MCF 10A (cell line): ENCODE measurements at places on chromosomes 6 and 20.

DNA sequence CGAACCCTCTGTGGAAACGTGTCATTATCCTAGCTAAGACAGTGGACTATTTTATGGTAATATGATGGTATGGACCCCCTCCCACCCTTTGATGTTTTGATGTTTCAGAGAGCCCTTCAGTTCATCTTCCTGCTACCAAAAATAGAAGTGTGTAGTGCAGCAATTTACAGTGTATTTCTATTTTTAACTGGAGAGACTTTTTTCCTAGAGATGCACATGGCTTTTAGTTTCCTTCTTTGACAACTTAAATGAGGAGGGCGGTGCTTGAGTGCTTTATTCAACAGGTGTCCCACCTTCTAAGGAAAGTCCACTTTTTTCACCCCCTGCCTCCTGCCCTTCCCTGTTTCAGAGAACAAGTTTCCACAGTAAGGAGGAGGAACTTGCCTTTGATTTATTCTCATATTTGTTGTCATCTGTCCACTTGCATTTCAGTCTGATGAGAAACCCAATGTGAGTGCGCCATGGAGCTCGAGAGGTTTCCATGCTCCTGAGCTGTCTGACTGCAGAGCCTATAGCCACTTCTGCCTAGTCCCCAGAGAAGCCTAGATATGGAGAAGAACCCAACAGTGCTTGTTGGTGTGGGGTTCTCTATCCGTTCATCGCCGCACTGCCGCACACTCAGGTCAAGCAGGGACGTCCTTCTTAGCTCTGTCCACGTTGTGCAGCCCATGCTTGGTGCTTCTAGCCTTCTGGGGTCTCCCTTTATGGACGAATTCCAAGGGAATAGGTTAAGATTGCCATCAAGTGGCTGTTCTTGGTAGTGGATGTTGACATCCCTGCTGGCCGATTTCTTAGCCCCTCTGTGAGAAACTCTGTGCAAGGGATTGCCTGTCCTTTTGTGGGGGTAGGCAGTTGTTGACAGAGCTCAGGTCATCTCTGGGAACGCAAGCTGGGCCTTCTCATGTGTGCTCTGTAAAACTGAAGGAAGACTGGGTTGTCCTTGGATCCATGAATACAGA, 144.2 kb downstream of the JARID2 start:
- peak; percentile 24 for DNase-seq

DNA sequence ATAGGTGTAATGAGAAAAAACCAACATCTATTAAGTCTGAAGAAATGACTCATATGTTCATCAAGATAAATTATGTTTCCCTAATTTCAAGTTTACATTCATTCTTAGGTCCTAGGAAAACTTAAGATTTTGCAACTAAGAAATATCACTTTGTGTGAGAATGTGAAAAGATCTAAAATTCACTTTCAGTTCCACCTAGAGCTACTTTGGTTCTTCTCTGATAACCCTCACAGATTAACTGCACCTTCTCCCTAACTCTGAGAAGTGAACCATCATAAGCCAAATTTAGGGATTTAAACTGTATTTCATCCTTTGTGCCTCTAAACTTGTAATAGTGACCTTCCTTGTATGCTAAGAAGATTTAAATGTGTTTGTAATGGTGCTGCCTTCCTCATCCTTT, 213.0 kb downstream of the FRK start:
- DNase-seq = no peak

- DNase-seq = peak; percentile 79
Measured at GRCh38 chr6:73969971-73970970, 274.3 kb downstream of the CD109 start.

DNA sequence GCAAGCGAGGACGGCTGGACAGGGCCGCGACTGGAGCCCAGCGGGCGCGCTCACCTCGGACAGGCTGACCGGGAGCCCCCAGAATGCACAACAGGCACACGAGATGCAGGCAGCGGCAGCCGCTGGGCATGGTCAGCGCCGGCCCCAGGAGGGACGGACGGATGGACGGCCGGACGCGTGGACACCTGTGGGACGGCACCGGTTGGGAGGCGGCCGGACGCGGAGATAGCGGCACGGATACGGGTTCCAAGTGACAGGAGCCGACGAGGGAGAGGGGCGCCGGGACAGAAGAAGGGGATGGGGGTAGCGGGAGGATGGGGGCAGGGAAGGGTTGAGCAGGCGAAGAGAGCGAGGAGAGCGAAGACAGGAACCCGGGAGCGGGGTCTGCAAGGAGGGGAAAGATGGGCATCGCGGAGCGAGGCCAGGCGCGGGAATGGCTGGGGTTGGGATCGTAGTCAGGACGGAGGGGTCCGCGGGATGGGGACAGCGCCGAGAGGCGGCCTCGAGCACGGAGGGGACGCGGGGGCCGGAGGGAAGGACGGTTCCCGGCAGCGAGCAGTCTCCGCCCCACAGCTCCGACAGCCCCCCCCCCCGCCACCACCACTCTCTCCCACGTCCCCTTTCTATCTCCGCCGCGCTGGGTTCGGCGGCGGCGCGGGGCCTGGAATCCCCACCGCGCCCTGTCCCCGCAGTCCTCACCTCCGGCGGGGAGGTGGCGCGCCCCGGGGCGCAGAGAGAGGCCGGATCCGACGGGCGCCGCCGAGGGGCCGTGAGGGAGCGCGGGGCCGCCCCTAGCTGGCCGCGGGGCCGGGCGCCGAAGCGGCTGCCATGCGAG, 435 bp downstream of the DLK2 start:
- DNase-seq = peak; percentile 78

GRCh38 chr20:49526056-49526455, 41.9 kb downstream of the PTGIS start:
- no peak for DNase-seq

DNA sequence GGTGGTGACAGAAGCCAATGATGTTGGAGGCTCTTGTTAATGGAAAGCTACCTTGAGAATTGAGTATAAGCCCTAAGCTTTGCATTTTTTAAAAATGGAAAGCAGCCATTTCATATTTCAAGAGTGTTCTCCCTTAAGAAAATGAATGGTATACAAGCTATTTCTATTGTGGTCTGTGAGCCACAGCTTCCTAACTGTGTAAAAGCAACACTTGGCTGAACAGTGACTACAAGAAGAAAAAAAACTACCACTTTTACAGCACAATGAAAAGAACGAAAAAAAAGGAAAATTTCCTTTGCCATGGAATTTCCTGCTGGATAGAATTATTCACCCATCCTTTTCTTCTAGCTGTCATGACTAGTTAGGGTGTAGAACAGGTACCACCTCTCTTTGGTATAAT, 397.1 kb upstream of the BTBD3 start:
- no peak for DNase-seq

DNA sequence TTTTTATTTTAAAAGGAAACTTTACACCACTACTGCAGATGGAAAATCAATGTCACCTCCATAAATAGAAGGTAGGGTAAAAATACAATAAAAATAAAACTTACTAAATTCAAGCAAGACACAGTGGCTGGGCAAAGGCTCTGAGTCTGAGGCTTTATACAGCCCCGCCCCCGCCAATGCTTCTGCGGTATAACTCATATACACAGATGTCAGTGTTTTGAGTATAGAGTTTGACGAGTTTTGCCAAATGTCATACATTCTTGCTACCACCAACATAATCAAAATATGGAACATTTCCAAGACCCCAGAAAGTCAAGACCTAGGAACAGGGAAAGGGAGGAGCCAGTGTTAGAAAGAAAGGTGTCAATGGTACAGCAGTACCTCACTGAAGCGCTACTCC, 12.8 kb downstream of the NFATC2 start:
- no peak for DNase-seq

DNA sequence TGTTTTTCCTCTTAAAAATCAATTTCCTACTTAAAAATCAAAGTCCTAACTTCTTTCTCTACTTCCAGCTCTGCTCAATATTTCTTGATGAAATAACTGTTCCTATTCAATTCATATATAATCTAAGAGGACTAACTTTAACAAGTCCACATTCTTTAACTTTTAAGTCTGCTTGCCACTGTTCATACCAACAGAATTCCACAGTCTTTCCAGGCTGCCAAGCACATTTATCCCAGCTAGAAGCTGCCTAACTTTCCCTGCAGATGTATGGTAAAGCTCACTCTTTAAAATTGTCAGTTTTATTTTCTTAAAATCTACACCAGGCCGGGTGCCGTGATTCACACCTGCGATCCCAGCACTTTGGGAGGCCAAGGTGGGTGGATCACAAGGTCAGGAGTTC, 11.5 kb downstream of the CALHM6 start:
- no peak for DNase-seq

- DNase-seq = no peak
Measured at GRCh38 chr6:117309069-117309468, 43.7 kb downstream of the VGLL2 start.

DNA sequence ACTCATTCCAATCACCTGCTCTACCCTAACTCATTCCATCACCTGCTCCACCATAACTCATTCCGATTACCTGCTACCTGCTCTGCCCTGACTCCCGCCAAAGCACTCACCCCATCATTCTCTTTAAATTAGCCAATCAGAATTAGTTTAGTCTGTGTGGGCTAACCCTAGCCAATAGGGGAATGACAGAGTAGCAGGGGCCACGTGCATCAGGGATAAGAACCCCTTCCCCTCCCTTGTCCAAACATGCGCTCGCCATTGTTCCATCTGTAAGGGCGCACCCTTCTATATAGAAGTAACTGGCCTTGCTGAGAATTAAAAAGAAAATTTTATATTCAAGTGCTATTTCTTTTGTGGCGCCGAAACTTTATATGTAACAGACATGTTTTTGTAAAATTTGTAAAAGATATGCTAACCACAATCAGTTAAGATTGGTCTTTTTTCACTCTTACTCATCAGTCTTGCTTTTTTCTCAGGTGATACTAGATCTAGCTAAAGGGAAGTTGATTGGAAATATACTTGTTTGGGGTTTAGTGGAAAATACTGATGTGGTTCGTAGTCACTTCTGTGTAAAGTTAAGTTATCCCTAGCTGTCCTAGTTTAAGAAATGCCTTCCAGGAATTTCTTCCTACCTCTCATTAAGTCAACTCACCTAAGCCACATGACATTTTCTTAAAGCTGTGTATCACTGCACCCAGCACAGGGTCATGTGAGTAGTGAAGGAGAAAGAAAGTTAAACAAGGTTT, 16.5 kb downstream of the RTN4IP1 start:
- no peak for DNase-seq

GRCh38 chr6:109978174-109979032, at the start of gene GPR6:
GPR6 (plus strand) TSS chr6:109978311; CDS start chr6:109979113, 802 bp downstream.
- peak; percentile 60 for DNase-seq

DNA sequence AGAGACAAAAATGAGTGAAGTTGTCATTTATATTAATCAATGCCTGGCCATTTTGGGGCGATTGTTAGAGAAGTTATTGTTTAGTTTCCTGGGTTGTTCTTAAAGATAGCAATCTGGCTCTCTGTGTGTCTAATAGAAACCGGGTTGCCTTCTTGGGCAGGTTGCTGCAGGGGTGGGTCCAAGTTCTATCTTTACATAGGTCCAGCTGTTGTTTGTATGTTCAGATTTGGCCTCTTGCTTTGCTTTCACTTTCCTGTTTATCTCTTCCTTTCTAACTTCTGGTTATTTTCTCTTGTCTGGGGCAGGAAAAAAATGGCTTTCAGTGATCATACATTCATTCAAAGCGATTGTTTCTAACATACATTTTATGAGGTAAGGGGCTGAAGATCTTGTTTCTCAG, 128.4 kb upstream of the NOX3 start:
- DNase-seq = no peak

DNA sequence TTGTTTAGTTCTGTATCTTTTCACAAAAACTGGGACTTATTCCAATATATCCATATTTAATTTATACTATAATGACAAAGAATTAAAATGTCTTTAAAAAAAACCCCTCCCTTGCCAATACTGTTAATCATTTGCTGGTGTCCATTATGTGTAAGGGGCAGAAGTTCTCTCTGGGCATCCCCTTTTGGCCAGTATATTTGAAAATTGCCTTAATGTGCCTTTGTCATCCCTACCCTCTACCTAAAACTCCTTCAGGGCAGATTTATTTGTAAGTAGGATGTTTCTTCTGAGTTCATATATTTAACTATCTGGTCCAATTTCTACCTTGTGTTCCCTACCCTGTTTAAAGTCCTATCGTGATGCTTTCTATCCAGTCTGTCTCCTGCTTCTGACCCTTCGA, 62.9 kb downstream of the ARHGAP18 start:
- DNase-seq = no peak

GRCh38 chr6:79599725-79600259, 31.3 kb upstream of the SH3BGRL2 start:
- DNase-seq = no peak

GRCh38 chr20:38270869-38271605, 10.5 kb upstream of the KIAA1755 start:
- DNase-seq = peak; percentile 96

GRCh38 chr6:148738946-148739821, 7.6 kb upstream of the UST start:
- DNase-seq = no peak

- DNase-seq = no peak
Measured at GRCh38 chr6:121925024-121925423, 474.4 kb upstream of the HSF2 start.

GRCh38 chr6:46719099-46719498, 16.1 kb downstream of the PLA2G7 start:
- peak; percentile 89 for DNase-seq

DNA sequence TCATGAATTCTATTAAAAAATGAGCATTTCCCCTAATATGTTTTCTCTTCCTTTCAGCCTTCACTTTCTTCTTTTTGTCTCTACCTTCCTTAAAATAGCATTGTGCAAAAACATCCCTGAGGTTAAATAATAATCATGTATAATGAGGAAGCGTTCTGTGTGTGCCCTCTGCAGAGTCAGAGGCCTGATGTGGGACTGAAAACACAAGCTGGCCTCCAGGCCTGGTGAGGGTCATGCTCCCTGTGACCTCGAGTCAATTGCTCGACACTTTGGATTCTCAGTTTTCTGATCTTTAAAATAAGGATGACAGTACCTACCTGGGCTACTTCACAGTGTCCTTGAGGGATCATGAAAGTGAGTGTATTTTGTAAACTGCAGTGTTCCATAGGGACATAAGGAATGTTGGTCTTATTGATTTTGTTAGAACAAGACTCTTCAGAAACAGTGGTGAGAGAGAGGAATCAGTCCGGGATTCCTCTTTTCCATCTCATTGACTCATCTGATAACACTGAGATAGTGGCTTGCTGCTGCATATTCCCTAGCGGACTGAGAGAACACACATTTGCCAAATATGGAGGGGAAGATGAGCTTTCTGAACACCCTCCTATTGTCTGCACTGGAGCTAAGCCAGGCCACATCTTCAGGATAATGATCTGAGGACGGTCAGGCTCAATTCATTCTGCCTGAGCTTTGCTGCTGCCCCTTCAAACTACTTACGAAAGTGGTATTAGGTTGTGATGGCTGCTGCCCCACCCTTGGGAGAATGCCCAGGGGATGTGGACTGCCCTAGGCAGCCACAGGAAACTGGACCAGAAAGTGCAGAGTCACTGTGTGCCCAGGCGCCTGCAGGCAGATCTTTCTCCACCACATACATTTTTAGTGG, 39.6 kb upstream of the PDE7B start:
- peak; percentile 60 for DNase-seq
